NCI-H2081 treated with DMSO at 0.1 percent for 48 hours (cell line): ENCODE measurements at places on chromosomes 11 and 22.

DNA sequence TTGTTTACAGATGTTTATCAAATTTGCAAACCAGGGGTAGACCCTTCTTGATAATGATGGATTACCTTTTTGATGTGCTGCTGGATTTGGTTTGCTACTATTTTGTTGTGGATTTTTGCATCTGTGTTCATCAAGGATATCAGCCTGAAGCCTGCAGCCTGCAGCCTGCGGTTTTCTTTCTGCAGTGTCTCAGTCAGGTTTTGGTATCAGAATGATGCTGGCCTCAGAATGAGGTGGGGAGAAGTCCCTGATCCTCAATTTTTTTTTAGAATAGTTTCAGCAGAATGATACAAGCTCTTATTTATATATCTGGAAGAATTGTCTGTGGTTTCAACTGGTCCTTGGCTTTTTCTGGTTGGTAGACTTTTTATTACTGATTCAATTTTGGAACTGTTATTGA, 19.7 kb upstream of the RAB38 start:
- no peak for DNase-seq

- DNase-seq, result no peak
These were observed 294.2 kb downstream of the NELL1 start for GRCh38 chr11:20963596-20963995.

DNA sequence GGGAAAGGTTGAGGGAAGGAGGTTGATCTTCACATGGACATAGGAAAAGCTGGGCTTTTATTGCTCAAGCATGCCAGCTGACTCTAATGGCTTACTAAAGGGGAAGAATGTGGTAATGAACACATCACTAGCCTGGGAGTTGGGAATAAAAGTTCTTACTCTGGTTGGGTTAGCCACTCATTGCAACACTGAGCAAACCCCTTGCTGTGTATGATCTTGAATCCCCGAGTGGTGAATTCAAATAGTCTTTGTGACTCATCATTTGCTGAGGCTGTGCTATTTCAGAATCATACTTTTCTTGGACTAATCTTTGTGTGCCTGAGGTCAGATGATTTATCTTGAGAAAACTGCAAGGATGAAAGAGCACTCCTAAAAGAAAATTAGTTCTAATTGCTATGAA, 304.1 kb upstream of the ANO5 start:
- no peak for DNase-seq

GRCh38 chr11:12284316-12285050, 92.9 kb upstream of the PARVA start:
- no peak for DNase-seq

DNA sequence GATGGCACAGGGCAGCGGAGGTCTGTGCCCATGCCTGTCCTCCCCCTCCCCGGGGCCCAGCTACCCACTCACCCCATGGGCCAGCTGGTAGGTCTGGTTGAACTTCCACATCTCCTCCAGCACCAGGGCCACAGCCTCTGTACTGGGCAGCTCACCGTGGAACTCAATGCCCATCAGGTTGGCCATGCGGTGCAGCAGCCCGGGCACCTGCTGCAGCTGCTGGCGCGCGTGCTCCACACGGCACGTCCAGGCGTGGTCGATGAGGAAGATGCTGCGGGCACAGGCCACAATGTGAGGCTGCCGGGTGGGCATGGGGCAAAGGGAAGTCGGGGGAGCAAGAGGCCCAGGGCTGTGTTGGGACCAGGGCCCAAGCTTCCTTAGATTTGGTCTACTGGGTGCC, 6.3 kb downstream of the TTLL12 start:
- DNase-seq, result no peak
